ENCODE measurements at places on chromosomes 11 and 22. TPM values are rescaled to one million over a fixed set of nuclear protein-coding genes. Genes with fewer than 3 reads are reported as not detected.

TMEM184B gene
- 11.2 TPM for polyA plus RNA-seq

SCGB2A2 gene
- polyA plus RNA-seq = 38.8 TPM

F2 gene
- polyA plus RNA-seq = 0.07 TPM

LRRC74B gene
- polyA plus RNA-seq = 0.16 TPM

TIMP3 gene
- polyA plus RNA-seq = 29.7 TPM

TPH1 gene
- 0.75 TPM for polyA plus RNA-seq

RTN4R gene
- polyA plus RNA-seq = 1.5 TPM

SC5D gene
- polyA plus RNA-seq = 29.4 TPM

TCN1 gene
- polyA plus RNA-seq = 1.4 TPM

OR4C12 gene
- polyA plus RNA-seq = 0.02 TPM

DCPS gene
- polyA plus RNA-seq = 17.2 TPM

GSTT4 gene
- not detected for polyA plus RNA-seq

P2RX6 gene
- 0.87 TPM for polyA plus RNA-seq

FJX1 gene
- 4.2 TPM for polyA plus RNA-seq

LRRC10B gene
- 2.7 TPM for polyA plus RNA-seq

PRODH gene
- polyA plus RNA-seq = 2.9 TPM

CBLIF gene
- polyA plus RNA-seq = 0.05 TPM

C11orf65 gene
- 1.4 TPM for polyA plus RNA-seq

TREH gene
- polyA plus RNA-seq = 0.39 TPM

CASP1 gene
- polyA plus RNA-seq = 40.4 TPM

OTOG gene
- polyA plus RNA-seq = 0.05 TPM

SAC3D1 gene
- 11.5 TPM for polyA plus RNA-seq

IL17REL gene
- polyA plus RNA-seq = 2.4 TPM

CRACR2B gene
- 6.2 TPM for polyA plus RNA-seq

WEE1 gene
- polyA plus RNA-seq = 10.9 TPM
